ENCODE measurements at places on chromosomes 5 and 9.

DNA sequence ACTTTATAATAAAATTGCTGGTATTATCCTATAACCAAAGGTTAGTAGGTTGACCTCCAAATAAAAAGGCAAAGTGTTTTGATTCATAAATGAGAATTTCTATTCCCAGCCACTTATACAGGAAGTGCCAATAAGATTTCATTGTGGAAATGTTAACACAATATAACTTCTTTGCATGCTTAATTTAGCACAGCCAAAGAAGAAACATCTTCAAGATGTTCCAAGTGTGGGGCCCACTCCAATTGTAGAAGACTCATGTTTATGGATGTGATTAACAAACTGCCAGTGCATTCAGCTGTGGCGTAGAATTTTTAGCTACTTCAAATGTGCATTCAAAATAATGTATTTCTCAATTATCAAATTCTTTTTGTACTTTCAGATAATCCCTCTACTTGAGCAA lies 402.3 kb downstream of the DEPDC1B start:
- no peak for DNase-seq

DNA sequence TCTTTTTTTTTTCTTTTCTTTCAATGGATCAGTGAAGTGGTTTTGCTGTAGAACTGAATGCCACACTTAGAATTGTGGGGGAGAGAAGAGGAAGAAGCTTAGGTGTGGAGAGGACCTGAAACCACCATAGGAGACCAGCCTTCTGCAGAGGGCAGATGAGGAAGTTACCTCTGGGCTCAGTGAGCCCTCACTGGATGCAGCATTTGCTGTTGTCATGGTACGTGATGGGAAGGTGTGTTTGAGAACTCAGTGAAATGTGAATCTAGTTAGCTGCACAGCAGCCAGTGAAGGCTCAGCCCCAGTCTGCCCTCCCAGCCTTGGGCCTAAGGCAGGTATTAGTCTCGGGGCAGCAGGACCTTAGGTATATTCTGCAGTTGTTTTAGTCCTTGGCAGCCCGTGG lies 17.5 kb downstream of the CYFIP2 start:
- no peak for DNase-seq

DNA sequence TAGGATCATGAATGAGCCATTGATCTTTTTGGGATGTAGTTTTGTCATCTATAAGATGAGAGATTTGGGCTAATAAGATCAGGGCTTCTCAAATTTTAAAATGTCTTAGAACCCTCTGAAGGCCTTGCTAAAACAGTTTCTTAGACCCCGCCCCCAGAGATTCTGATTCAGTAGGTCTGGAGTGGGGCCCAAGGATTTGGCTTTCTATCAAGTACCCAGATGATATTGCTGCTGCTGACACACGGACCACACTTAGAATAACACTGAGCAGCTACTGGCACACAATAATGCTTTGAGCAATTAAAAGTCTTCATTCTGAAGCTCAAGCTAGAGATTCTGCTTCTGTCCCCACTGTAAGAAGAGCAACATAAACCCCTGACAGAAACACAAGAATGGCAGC lies 216.7 kb downstream of the SMARCA2 start:
- no peak for DNase-seq

DNA sequence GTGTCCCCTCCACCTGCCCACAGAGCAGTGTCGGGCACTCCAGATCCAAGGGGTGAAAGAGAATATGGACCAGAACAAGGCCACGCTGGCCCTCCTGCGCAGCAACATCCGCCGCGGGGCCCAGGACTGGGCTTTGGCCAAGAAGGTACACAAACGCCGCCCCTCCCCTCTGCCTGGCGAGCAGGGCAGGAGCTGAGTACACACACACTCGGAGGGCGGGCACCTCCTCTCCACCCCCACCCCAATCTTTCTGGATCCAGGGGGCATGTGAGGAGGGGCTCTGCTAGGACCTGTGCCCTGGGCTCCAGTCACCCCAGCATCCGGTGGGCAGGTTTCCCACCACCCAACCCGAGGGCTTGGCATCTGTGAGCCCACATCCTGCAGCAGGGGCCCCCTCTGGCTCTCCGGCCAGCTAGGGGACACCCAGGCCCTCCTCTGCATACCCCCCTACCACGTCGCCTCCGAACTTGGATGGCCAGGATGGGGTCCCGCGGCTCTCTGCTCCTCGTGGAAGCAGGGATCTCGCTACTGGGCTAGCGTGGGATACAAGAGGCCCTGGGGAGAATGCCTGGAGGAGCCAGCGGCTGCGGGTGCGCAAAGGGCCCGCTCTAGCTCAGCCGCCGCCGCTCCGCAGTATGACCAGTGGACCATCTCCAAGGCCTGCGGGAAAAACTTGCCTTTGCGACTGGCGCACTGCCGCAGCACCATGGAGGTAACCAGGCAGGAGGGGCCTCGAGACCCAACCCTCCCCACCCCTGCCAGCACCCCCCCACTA lies 3.1 kb downstream of the CCDC183 start:
- DNase-seq: no peak

DNA sequence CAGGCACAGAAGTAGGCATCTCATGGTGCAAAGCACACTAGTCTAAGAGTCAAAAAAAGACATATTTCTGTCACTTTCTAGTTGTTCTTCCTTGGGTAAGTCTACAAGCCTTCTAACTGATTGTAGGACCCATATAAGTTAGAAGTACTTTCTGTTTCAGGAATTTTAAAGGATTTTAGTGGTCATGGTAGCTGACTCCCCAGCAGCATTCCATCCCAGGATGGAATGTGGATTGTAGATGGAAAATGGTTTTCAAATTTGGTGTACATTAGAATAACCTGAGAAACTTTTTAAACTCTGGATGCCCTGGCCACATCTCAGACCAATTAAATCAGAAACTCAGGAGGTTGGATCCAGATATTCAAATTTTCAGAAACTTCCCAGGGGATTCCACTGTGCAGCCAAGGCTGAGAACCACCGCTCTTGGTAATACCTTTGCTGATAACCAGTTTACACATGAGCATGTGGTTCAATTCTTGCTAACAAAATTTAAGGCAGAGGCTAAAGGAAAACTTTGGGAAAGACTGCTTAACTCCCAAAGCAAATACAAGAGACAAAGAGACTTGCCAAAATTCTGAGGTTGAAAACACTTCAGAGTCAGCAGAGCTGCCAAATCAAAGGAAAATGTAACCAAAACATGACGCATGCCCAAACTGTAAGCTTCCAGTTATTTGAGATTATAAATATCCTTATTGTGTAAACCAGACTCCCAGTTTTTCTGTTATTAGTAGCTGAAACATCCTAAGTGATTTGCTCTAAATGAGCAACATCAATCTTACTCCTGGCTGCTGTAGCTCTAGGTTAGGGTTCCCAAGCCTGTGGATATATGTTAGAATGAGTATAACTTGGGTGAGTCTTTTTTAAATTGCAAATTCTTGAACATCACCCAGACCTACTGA lies 145.4 kb upstream of the MTAP start:
- no peak for DNase-seq

DNA sequence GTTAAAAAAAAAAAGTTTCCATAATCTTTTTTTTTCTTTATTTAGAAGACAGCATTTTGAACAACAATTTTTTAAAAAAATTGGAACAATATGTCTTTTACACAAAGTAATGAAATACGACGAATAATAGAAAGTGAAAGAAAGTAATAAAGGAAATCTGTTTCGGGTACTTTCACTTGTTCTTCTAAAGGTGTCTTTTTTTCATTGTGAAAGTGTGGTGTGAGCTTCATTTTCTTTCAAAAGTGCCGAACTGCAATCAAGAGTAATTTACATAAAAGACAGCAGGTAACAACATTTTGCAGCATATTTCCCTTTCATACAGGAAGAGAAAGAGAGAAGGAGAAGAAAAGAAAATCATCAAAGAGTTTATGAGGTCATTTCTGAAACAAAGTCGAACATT lies 159.7 kb upstream of the CDH12 start:
- no peak for DNase-seq

- no peak for DNase-seq
These were observed 92.8 kb downstream of the ZNF354C start for GRCh38 chr5:179152941-179153340.

- DNase-seq: no peak
These were observed 113.5 kb downstream of the CAAP1 start for GRCh38 chr9:26779062-26779461.

- no peak for DNase-seq
These were observed 68.4 kb downstream of the NRG2 start for GRCh38 chr5:139974661-139975060.

GRCh38 chr5:33300209-33300742 lies 140.5 kb upstream of the TARS1 start:
- DNase-seq: no peak

- DNase-seq: no peak
These were observed 72.0 kb downstream of the ZFAND5 start for GRCh38 chr9:72292874-72293607.

GRCh38 chr5:158943569-158943968 lies 156.1 kb downstream of the EBF1 start:
- DNase-seq: no peak

DNA sequence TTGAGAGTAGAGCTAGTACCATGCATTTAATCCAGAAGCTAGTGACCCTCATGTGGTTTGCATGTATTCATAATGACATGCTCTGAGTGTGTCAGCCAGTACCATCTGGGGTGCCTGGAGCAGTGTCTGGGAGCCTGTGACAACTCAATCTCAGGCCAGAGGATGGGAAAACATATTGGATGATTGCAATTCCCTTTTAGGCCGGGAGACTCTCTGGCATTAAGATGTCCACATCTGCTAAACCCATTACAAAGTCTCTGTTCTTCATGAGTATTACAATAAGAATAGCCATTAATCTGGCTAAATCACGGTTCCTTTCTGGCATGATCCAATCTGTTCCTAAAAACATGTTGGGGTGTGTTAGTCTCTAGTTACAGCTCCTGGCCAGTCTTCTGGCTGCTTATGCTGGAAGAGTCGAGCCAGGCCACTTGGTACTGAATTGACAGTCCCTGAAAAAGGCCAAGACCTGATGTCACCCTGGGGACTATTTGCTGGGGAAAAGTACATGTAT lies 475.7 kb downstream of the ENC1 start:
- no peak for DNase-seq

DNA sequence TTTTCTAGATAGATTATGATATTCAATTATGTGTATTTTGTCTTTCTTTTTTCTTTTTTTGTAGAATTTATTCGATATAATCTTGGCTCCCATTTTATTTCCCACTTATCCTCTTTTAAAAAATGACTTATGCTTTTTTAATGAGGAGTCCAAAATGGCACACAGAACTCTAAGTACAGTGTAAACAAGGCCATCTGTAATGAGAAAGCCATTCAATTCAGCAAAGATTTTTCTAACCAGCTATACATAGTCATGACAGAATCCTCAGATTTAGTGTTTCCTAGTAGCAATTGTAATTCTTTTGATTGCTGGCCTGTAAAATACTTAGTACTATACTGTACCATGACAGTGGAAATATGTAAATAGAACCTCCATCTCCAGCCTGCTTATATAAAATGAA lies 651.4 kb downstream of the RAB3C start:
- DNase-seq: no peak

- DNase-seq: no peak
These were observed 28.2 kb downstream of the YIPF5 start for GRCh38 chr5:144142139-144142823.

- no peak for DNase-seq
These were observed 73.1 kb downstream of the LRSAM1 start for GRCh38 chr9:127524373-127524772.

DNA sequence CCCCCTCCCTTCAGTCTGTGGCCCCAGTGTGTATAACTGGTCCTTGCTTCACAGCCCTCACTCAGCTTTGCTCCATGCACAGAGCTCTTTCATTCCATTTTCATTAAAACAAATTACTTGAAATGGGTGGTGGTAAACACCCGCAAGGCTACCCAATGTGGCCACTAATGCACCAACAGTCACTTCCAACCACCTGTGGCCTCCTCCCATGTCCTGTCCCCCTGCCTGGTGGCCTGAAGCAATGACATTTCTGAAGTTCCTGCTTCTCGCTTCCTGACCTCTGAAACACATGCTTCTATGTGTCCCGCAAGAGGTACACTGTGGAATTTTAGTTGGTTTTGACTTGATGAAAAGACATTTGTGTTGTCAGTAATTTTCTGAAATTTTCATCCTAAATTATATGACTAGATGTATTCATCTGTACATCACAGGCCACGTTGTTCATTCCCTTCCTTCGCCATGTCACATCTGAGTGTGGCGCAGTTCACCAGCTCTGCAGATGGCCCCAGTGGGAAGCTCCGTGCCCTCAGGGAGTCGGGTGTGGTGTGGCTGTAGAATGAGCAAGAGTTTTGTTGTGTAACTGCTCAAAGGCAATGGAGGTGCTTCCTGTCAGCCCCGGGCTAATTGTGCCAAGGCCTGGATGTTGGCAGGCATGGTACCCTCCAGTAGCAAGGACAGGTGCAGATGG lies 9.6 kb downstream of the ROPN1L start:
- DNase-seq: no peak

GRCh38 chr9:133394687-133395271 lies 18.6 kb downstream of the STKLD1 start:
- no peak for DNase-seq

DNA sequence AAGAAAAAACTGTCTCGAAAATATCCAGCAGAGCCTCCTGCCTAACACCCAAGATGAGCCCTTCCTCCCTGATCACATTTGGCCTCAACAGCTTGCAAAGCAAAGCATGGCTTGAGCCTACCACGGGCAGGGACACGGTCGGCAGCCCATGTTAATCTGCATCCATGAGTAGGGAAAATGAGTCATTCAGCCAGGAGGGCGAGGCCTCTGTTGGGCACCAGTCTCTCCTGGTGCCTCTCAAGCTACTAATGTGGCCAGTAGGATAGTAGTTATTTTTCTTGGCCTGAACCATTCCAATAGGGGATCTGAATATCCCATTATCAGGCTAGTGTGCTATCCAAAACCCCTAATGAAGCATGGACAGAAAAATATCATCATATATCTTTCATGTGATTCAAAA lies 43.0 kb upstream of the SHB start:
- no peak for DNase-seq

- DNase-seq: no peak
These were observed 362.3 kb downstream of the MAT2B start for GRCh38 chr5:163867738-163868137.

DNA sequence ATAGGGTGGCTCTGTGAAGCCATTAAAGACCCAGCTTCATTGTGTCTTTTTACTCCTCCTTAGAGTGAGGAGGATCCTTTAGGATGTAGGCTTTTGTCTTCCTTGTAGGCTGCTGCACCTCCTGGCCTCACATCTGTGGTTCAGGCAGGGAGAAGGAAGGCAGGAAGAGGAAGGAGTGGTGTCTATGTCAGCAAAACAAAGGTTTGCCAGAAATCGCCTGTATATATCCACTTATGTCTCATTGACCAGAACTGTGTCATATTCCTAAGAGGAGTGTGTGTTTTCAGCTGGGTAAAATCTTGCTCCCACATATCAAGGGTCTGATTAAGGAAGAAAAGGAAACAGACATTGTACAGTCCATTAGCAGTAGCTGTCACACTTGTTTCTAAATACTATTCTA lies 213.8 kb downstream of the ARHGAP26 start:
- DNase-seq: no peak

DNA sequence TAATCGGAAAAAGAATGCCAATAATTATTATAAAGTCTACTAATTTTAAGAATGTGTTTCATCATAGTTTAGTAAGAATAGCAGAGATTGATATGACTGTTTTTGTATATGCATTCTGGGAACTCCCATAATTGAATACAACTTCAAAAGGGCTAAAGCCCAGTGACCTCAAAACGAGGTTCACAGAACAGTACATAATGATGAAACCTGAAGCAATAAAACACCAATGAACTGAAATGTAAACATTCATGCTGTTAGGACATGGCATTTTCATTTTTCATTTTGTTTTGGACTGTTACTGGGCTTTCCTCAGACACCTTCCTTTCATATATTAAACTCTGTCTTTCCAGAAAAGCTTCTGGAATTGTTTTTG lies 684 bp upstream of the JMY start:
- DNase-seq: no peak

- DNase-seq: no peak
These were observed 6.0 kb downstream of the PCDHGC5 start for GRCh38 chr5:141494761-141495452.

Data from activated CD4-positive, alpha-beta T cell treated with anti-CD3 and anti-CD28 coated beads for 24 hours (primary cell).